Inflammatory macrophage (primary cell): ENCODE measurements at places on chromosomes 11 and 22.
A peak's percentile ranks its signal among the peaks of the same experiment; 100 is the strongest.

GRCh38 chr11:8252946-8253345 lies 10.7 kb downstream of the LMO1 start:
- DNase-seq: no peak

GRCh38 chr22:50601669-50602337 lies 1.2 kb downstream of the MAPK8IP2 start:
- no peak for DNase-seq

DNA sequence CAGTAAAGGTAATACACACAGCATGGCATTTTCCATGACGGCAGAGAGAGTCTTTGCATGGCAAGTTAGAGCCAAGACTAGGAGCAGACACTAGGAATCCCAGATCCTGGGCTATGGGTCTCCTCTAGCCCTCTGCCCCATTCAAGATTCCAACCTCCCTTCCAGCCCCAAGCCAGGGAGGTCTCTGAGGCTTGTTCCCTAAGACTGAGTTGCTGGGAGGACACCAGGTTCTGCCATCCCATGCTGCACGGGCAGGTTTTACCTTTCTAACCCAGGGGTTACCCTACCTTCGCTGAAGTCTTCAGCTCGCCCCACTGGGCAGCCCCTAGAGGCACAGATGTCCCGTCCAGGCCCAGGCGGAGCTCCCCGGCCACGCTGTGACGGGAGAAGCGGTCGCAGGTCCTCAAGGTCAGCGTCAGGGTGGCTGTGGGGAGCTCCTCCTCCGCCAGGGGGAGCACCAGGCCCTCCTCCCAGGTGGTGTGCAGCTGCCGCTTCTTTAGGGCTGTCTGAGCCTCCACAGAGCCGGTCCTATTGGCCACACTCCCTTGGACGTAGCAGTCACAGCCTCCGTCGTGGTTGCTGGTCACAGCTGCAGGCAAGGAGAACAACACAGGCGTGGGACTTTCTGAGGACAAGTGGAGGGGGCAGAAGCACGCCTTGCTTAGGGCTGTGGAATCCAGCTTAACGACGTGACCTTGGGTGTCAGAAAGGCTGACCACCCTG lies 33.8 kb downstream of the SYT13 start:
- no peak for DNase-seq

GRCh38 chr11:11545285-11546275 lies 76.2 kb downstream of the GALNT18 start:
- no peak for DNase-seq

DNA sequence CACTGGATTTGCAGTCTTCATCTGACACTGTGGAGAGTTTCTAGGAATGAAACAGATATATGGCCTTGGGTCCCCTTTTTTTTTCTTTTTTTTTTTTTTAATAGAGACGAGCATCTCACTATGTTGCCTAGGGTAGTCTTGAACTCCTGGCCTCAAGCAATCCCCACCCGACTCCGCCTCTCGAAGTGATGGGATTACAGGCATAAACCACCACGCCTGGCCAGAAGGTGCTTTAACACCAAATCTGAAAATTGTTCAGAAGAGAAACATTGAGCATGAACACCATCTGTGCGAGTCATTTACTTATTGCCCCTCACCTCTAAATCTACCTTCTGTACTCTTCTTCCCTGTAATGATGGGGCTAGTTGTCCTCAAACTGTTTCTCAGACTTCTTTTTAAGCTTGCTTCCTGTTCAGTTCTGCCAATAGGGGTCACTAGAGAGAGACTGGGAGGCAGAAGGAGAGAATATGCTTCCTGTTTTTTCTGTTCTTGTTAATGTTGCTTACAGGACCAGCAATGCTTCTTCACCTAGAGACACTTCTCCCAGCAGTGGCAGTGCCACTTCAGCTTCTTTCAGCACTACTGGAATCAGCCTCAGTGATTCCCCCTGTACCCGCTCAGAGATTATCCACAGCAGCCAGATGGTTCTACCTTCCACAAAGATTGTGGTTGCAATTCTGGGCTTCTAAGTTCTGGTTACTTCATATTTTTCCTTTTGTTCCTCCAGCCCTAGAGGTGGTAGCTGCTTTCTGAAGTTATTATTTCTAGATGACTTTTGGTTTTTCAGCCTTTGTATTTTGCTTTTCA lies 20.8 kb upstream of the ZBED5 start:
- peak; percentile 79 for DNase-seq

DNA sequence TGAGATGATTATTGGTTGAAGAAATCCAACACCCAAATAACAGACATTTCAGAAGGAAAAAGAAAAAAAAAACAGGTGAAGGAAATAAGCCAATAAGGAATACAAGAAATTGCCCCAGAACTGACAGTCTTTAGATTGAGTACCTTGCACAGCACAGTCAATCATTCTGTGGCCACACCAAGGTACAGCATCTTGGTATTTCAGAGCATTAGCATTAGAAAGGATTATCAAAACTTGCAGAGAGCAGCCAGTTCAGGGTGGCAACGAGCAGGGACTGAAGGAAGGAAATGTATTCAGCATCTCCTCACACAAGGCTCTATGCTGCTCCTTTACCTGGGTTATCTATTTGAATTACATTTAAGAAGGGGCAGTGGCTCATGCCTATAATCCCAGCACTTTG lies 2.1 kb downstream of the ADA2 start:
- no peak for DNase-seq

DNA sequence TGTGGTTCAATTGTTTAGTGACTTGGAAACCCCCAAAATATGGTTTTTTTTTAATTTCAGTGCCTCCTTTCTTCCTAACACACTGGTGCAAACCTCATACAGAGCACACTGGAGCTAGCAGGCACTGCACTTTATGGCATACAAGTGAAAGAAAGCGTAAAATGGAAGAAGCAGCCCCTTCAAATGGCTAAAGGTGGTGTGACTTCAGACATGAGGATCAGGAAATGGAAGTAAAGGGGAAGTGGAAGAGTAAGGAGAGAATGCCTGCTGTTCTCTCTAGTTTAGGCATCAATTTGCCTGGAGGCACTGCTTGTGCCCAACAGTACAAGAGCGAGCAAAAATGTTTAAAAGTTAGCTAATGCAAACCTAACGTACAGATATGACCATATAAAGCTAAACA lies 5.7 kb downstream of the RSF1 start:
- DNase-seq: no peak
